ENCODE measurements at places on chromosomes 5 and 9. TPM values are rescaled to one million over a fixed set of nuclear protein-coding genes. Genes with fewer than 3 reads are reported as not detected.

Gene TRIM52
- 12.9 TPM for total RNA-seq

DNA sequence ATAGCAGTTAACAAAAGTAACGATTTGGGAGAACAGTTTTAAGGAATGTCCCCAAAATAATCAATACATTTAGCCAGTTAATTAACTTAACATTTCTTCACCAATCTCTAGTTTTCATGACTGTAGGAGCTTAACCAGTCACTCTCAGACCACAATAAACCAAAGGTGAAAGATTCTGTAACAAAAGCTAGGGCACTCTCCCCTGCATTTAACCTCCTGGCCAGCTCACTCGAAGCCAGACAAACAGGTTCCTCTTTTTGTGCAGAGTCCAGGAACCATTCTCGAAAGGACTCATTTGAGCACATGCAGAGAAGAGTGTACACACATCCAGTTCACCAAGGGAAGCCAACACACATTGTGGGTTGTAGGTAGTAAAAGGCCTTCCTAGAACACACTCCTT lies 6.5 kb downstream of the IL7R start:
- DNase-seq, result no peak

- peak; percentile 16 for DNase-seq
These were observed 64.3 kb downstream of the GOLM1 start for GRCh38 chr9:86034863-86035734.

Gene DRD1
- not detected for total RNA-seq

Gene SV2C
- total RNA-seq, result not detected

Gene SLC34A3
- not detected for total RNA-seq

DNA sequence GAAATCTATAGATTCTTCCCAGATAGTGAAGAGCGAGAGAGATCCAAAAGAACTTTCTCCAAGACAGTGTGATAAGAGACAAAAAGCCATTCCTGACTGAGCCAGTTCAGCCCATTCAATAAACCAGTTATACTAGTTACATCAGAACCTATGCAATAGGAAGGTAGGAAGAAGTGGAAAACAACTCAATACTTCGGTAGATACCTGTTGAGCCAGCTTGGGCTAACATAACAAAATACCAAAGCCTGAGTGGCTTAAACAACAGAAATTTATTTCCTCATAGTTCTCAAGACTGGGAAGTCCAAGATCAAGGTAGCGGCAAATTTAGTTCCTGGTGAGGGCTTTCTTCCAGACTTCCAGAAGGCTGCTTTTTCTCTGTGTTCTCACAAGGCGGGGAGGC lies 214.5 kb upstream of the GRAMD2B start:
- no peak for DNase-seq

Gene GNA14
- total RNA-seq, result not detected

GRCh38 chr9:98240475-98240874 lies 15.0 kb downstream of the TBC1D2 start:
- DNase-seq, result no peak

GRCh38 chr5:58018016-58018415 lies 441.9 kb downstream of the PLK2 start:
- DNase-seq, result no peak

Gene JAKMIP2
- not detected for total RNA-seq

DNA sequence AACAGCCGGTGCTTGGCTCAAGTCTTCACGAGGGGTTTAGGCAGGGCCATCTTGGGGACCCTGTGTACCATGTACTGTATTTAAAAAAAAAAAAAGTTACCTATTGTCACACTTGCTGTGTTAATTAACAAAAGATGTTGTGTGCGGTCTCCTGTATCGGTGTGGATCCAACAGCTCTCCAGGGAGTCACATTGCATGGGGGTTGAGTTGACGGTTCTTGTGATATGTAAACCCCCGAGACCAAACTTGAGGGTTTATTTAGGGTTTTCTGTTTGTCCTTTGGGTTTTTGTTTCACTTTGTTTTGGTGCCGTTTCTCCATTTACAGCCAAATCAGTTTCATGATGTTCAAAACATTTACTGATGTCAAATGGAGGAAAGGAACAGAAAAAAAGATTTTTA lies 22.2 kb downstream of the AMBP start:
- no peak for DNase-seq

- no peak for DNase-seq
These were observed 121.3 kb downstream of the RASGRF2 start for GRCh38 chr5:81081461-81081835.

Data from Caki2 (cell line).